HT1080 (cell line): ENCODE measurements at places on chromosomes 1 and 21. TPM values are rescaled to one million over a fixed set of nuclear protein-coding genes. Genes with fewer than 3 reads are reported as not detected.
A peak's percentile ranks its signal among the peaks of the same experiment; 100 is the strongest.

GRCh38 chr1:23614032-23614660 is 54.8 kb upstream of the ID3 start:
- DNase-seq, result no peak

DNA sequence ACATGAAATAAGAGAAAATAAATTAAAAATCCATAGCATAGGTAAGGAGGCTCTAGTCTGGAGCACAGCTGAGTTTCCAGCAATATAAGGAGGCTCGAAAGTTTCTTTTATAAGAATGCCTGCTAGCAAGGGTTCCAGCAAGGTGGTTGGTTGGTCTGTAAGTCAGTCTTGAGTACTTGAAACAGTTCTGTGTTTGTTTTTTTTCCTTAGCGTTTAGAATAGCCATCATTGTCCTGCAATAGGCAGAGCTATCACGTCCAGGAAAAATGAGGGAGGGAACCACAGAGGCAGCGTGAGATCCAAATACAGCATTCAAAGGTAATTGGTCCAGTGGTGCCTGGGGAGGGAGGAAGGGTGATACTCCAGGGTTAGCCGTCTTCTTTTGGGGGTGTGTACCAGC is 8.4 kb downstream of the UBE2Q1 start:
- DNase-seq, result no peak

Gene SMIM1
- 0.26 and 1.1 TPM in 2 replicates for total RNA-seq

Gene OR6K3
- total RNA-seq, result not detected in 2 replicates

DNA sequence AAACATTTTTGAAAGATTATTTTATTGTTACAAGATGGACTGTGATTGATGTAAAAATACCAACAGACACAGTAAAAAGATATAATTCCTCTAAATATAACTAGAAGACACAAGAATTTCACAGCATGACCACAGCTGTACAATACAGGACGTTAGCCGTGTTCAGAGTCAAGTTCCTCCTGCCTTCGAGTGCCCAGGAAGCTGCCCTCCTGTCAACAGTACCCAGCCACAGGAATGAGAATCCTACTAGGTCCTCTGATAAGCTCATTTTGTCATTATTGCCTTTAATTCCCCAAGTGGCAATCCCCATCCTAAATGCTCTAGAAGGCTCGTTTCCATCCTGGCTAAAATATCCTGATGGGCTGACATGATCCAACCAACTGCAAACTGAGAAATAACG is 16.4 kb upstream of the CAPN2 start:
- DNase-seq, result no peak

GRCh38 chr1:50123071-50123470 is 14.4 kb downstream of the ELAVL4 start:
- no peak for DNase-seq

Gene USF1
- 79.4 and 81.9 TPM in 2 replicates for total RNA-seq

GRCh38 chr1:43270421-43271095 is 775 bp downstream of the TMEM125 start:
- no peak for DNase-seq

DNA sequence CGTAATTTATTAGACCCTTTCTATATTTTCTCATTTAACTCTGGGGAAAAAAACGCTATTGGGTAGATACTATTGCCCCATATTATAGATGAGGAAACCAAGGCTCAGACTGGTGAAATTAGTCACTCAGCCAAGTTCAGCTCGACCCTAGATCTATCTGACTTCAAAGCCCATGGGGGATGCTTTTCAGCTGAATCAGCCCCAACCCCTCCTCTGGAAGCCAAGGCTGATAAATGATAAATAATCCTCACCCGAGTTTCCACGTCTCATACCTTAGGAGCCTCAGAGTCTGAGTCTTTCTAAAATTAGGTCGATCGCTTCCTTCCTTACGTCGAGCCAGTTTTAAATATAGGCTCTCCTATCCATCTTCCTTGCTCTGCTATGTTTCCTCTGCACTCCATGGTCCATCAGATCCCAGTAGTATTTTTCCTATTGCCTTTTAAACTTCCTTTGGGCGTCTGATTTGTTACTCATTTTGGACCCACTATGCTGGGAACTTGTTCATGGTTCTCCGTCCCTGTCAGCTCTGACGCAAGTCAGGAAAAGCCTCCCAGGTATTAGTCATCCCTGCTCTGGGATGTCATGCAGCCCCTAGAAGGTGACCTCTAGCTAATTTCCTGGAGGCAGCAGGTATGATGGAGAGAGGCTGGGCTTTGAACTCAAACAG is 122.8 kb downstream of the PLPP3 start:
- DNase-seq, result peak; percentile 91

Gene TAS1R3
- total RNA-seq, result 0.03 and 0.08 TPM in 2 replicates

DNA sequence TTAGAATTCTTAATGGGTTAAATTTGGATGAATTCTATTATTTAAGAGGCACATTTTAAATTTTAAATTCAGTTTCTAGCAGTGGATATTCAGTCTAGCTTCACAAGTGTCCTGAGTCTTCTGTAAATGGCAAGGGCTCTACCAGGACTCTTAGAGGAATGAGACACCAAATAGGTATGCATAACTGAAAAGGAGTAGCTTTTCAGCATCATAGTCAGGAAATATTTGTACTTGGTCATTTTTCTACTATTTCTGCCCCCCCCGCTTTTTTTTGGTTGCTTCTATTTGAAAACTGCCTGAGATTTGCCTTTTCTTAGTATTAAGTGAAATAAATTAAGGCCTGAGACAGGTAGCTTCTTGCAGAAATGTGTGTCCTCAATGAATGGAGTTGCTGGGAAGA is 80.2 kb downstream of the MAST2 start:
- DNase-seq, result peak; percentile 13

- no peak for DNase-seq
These were observed 13.7 kb upstream of the MPC2 start for GRCh38 chr1:167950569-167950968.
